ENCODE measurements at places on chromosomes 16 and 17.

GRCh38 chr16:66933776-66934137, 445 bp downstream of the CIAO2B start:
- DNase-seq: no peak

DNA sequence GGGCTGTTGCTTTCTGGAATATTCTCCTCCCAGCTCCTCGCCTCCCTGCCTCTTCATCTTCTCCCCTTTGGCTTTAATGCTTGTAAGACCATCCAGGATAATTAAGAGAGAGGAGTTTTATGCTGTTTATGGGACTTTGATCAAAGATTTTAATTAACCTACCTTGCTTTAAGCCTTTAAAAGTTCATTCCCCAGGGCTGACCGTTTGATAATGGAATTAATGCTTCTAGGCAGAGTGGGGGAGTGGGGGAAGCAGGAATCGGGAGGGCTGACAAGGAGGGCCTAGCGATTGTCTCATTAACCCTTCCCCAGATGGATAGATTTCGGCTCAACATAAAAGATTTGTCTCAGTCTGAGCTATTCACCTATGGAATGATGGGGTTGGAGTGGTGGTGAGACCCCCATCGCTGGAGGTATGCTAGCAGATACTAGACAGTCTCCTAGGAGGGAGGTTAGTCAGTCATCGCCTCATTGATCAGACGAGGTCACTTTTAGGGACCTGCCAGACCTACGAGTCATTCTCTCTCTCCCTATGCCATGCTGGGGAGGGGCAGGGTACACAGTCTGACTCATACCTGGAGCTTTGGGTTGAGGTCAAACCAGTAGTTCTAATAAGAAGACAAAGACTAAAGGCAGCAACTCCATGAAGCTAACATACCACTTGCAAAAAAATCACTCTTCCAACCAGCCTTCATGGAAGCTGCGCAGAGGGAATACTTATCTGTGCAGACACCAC, 236.6 kb upstream of the NLRP1 start:
- DNase-seq: no peak

DNA sequence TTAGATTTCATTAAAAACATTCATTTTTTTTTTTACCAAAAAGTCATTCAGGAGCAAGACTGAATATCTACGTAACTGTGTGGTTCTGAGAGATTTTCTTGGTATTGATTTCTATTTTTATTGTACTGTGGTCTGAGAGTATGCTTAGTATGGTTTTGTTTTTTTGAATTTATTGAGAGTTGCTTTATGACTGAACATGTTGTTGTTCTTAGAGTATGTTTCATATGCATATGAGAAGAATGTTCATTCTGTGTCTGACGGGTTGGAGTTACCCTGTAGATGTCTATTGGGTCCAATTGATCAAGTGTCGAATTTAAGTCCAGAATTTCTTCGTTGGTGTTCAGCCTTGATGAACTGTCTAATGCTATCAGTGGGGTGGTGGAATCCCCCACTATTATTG, 306.0 kb upstream of the KCNJ16 start:
- no peak for DNase-seq

DNA sequence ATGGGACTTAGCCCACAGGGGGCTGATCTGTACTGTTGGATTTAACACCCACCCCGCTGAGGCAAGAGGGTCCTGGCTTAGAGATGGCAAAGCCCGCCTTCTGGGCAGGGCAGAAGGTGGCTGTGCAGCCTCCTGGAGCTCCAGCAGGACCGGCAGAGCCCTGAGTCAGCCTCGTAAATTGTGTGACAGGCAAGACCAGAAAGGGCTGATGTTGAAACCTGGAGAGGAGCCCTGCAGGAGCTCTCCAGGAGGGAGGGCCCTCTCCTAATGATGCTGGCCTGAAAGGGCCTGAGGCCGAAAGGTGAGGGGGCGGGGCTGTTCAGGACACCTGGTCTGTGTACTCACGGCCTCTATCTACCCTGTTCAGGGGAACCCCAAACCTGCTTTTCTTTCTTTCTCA, 22.5 kb upstream of the MYO15B start:
- peak; percentile 44 for DNase-seq

DNA sequence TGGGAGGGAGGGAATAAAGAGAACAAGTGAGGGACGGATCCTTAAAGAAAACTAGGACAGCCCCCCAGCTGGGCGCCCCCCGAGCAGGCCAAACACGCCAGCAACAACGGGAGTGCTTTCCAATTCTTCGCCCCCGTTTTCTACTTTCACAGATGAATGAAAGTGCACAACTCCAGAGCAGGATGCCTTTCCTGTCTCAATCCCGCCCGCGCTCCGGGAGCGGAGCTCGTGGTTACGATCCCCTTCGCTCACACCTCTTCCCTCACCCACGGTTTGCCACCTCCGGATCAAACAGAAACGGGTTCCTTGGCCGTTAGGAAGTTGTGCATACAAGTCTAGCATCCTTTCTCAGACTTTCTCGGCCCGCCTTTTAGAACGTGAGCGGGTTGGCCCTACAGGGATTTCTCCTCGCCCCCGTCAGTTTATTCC, 680 bp downstream of the SKA2 start:
- DNase-seq: no peak

DNA sequence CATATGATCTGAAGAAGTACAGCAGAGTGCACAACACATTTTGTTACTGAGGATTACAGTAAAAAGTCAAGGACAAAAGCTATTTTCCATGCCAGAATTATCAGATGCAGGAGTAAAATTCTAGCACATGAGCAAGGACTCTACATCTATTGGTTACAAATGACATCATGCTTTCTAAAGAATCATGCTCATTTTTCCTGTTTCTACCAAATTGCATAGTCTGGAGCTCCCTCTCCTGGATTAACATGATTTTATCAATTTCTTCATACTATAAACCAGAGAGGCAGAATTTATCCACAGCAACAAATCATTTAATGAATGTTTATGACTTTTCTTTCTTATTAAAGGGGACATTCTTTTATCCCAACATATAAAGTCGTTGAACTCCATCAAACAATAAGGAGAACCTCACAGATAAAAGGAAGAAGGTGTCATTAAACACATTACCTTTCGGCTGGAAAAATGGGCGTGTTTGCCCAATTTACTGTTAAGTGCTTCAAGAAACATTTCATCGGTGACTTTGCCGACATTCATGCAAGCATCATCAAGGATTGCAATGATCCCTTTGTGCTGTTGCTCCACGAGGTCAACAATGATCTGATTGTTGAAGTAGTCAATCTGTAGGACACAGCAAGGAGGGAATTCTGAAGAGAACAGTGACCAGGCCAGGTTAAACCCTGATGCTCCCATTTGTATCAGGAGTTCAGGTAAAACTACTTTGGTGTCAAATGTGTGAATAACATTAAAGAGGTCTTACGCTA, 121.7 kb downstream of the MYO1D start:
- no peak for DNase-seq

DNA sequence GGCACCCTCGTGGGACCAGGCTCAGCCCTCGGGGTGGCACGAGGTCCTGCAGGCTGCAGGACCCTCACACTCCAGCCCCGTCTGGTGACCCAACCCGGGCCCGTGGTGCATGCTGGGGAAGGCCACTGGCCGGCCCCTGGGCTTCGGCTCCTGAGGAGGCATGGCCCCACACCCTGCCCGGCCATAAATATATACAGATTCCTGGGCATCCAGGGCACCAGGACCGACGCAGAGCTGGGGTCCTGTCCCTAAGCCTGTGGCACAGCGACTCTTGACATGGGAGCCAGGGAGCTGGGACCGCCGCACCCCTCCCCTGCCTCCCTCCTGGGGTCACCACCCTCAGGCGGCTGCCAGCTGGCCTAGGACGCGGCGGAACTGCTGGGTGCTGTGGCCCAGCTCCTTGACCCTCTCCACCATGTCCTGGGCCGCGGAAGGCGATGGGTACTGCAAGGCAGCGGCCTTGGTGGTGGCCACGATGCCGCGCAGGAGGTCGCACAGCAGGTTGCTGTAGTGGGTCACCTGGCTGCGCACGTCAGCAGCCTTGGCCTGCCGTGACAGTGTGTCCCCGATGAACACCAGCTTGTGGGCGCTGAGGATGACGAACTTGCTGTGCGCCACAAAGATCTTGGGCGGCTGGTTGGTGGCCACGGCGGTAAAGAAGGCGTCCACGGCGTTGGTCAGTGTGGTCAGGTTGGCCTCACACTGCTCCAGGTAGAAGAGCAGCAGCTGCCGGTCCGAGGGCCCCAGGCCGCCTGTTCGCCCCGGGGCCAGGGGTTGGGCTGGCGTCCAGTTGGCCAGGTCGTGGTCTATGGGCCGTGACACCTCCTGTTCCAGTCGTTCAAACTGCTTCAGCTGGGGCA, 10.6 kb downstream of the CTRB1 start:
- no peak for DNase-seq

- DNase-seq: peak; percentile 71
Observed at GRCh38 chr17:40322358-40323315, 13.7 kb downstream of the RARA start.

GRCh38 chr16:46947900-46948547, 25.4 kb downstream of the DNAJA2 start:
- DNase-seq: no peak

DNA sequence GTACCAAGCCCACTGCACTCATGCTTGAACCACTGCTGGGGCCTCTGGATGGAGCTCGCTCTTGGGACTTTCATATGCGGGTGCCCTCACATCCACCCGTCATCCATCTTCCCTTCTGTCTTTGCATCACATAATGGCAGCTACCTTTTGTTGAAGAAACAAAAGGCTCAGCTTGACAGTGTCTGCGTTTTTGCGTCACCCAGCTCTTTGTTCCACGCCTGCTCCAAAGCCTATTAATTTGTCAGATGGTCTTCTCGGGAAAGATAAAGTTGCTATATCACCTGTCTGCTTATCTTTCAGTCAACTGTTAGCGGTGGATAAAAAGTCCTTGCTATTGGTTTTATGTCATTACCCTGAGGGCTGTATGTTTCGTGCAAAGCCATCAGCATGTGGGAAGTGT, 18.1 kb upstream of the BCO1 start:
- no peak for DNase-seq

All from GM04503 (cell line).